ENCODE measurements at places on chromosomes 7 and 10. TPM values are rescaled to one million over a fixed set of nuclear protein-coding genes. Genes with fewer than 3 reads are reported as not detected.

Gene C10orf90
- total RNA-seq = 0.38 TPM

Gene ERVW-1
- not detected for total RNA-seq

Gene CYP3A4
- total RNA-seq = not detected

Gene ANKRD1
- 169 TPM for total RNA-seq

Gene GLUD1
- total RNA-seq = 227 TPM

Gene C10orf143
- total RNA-seq = 1.2 TPM

Gene STARD3NL
- total RNA-seq = 87.4 TPM

Gene ZWINT
- 98.7 TPM for total RNA-seq

Gene GIMAP6
- total RNA-seq = 0.56 TPM

Gene C10orf105
- total RNA-seq = not detected

Gene MALRD1
- 0.28 TPM for total RNA-seq

Gene CTNNA3
- under 0.01 TPM for total RNA-seq

Gene THNSL1
- 5.0 TPM for total RNA-seq

Gene FAM241B
- total RNA-seq = 0.19 TPM

Gene PRF1
- not detected for total RNA-seq

Gene CEP55
- 8.7 TPM for total RNA-seq

Gene ZNF680
- total RNA-seq = 16.3 TPM

Gene KAZALD1
- 22.4 TPM for total RNA-seq

Gene FAM20C
- 43.3 TPM for total RNA-seq

Gene MMP21
- total RNA-seq = not detected

Gene HK1
- total RNA-seq = 245 TPM

Gene GCK
- total RNA-seq = 0.38 TPM

Gene NFE2L3
- 5.6 TPM for total RNA-seq

Gene GARS1
- total RNA-seq = 155 TPM
